ENCODE measurements at places on chromosomes 11 and 22. TPM values are rescaled to one million over a fixed set of nuclear protein-coding genes. Genes with fewer than 3 reads are reported as not detected.

Gene TRIM34
- total RNA-seq: 0.64 TPM

Gene GAL
- 15.9 TPM for total RNA-seq

Gene OR52E8
- total RNA-seq: not detected

Gene MTFP1
- total RNA-seq: 30.2 TPM

Gene NAALAD2
- total RNA-seq: 30.9 TPM

Gene KCNQ1OT1
- total RNA-seq: 1.2 TPM

Gene LIPT2
- 6.5 TPM for total RNA-seq
